ENCODE measurements at places on chromosomes 6 and 20.

DNA sequence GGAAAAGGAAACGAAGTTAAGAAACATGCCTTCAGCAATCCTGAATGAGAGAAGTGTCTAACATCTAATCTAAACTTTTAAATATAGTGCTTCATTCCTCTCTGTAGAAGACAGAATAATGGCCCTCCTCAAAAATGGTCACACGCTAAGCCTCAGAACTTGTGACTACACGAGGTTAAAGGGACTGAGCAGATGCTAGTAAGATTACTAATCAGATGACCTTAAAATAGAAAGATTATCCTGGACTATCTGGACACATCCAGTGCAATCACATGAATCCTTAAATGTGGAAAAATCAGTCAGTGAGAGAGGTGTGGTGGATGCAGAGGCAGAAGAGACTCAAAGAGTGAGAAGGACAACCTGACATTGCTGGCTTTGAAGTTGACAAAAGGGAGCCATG is 126.1 kb downstream of the TBX18 start:
- DNase-seq: no peak

GRCh38 chr20:31652917-31653396 is 15.2 kb downstream of the COX4I2 start:
- DNase-seq: no peak

DNA sequence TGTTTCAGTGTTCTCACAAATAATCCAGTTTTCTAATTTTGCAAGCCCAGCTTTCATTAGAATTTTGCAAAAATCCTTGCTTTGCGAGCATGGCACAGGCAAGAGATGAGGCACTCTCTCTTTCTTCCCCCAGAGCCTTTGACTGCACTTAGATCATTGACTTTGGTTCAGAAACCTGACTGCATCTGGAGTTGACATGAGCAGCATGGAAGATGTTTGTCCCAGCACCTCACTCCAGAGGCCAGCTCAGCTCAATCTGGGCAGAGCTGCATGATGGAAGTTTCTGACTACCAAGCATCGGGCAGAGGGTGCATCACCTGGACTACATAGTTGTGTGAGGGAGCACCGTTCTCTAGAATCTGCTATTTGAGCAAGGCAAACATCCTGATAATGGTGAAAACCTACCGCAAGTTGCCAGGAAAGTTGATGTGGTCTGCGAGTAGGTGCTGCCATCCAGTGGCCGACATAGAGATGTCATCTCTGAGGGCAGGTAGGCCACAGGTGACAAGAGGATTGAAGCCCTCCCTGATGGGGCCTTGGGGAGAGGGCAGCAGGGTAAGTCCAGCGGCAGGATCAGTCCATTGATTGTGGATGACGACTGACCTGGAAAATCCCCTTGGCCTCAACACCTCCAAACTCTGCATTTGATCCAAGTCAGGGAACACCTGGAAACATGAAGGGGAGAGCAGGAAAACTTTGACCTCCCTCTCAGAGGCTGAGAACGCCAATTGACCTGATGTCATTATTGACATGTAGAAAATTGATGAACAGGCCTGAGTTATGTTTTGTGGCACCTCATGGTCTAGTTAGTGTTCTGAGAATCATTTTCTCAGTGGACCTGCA is 3.8 kb upstream of the LPA start:
- no peak for DNase-seq

GRCh38 chr6:90448836-90449235 is 138.0 kb downstream of the MAP3K7 start:
- no peak for DNase-seq

GRCh38 chr6:25821341-25821740 is 10.5 kb downstream of the SLC17A1 start:
- no peak for DNase-seq

DNA sequence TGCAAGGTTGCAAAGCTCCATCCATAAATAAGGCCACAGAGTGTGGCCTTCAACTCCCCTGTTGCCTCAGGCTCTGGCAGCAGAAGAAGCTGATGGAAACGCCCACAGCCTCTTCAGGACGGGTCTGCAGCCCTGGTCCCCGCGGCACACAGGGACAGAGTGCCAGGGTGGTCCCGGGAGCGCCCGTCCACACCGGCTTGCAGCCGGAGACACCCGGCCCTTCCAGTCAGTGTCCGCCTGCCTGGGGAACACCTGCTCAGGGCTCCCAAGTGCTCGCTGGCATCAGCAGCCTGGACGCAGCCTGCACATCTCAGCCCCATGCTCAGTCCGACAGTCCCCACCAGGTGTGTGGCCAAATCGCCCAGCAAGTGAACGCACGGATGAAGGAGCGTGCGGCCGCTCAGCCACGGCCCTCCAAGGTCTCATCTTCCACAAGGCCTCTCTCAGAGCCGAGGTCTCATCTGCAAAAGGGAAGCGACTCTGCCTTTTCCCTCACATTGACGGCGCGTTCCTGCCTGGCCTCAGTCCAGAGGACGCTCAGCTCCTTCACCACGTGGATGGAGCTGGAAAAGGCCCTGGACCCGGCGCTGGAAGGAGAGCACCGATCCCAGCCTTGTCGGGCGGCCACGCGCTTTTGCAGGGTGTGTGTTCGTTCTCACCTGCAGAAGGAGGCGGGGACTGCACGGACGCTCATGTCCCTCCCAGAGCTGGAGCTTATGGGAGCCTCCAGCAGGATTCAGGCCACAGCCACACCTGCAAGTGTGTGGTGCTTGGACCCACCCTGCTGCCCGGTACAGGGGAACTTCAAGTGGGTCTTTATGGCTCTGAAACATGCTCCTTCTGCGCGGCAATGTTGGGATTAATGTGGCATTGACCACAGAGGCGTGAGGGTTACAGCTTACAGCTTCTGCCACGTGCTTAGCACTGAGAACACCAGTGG is 180.4 kb downstream of the DLL1 start:
- DNase-seq: peak; percentile 13

DNA sequence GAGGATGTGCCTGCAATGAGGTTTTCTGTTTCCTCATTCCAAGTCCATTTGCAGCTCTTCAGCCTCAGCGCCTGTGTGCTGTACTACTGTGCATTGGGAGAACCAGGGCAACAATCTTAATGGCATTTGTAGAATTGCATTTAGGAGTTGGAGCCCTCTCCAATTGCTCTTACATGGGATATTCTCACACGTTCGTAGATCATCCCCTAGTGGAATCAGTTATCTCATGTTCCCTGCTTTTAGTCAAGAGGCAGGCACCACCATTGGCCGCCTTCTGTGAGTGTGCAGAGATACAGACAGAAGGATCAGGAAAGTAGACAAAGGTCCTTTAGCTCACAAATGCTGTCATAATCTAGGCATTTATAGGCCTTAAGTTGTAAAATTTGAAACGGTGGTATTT is 84.2 kb upstream of the RGS17 start:
- DNase-seq: no peak

DNA sequence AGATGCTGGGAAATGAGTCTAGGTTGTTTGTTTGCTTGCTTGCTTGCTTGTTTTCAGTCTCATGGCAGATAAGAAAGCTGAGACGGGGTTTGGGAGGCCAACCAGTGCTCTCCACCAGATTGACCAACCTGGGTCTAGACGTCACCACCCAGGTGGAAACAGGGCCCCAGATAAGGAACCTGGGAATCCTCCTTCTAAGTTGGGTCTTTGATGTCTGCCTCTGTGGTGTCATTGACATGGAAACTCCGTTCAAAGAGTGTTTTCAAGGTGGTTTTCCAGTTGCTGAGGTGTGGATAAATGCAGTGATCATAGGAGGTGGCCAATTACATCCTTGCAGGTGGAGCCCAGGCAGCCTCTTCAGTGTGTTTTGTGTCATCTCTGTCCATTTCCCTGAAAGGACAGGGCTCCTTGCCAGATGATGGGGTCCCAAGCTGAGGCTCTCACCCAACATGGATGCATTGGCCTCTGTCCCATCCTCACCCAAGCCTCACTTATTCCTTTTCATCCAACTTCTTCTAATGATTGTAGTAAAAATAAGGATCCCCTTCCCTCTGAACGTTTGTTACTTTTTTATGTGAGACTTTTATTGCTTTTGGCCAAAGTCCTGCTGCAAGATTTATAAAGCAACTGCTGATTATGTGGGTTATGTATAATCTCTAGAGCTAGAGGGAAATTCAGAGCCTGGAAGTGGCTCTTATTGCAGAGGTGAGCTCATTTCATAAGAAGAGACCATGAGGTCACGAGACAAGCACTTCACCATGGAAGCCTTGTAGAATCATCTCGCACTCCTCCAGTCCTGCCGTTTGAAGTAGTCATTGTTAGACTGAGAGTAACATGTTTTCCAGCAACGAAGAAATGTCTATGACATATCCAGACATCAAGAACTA is 32.0 kb upstream of the SYNDIG1 start:
- no peak for DNase-seq

DNA sequence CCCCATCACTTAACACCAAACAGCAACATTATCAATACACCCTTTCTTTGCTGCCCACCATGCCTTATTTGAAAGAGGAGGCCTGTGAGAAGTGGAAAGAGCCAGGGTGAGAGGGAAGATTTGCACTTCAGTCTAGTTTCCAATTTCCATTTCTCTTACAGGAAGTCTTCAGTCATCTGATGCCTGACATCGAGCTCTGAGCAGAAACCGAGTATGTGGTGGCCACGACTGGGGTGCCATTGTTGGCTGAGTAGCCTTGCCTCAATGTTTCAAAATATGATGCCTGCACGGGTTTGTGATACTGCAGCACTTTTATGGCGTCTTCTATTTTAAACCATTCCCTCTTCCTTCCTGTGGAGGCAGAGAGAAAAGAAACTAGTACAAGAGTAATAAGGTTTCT is 39.8 kb upstream of the SMIM29 start:
- no peak for DNase-seq

- peak; percentile 24 for DNase-seq
These were observed 50.9 kb downstream of the MYH7B start for GRCh38 chr20:35006531-35006971.

- no peak for DNase-seq
These were observed 66.1 kb downstream of the FAM120B start for GRCh38 chr6:170372380-170373325.

DNA sequence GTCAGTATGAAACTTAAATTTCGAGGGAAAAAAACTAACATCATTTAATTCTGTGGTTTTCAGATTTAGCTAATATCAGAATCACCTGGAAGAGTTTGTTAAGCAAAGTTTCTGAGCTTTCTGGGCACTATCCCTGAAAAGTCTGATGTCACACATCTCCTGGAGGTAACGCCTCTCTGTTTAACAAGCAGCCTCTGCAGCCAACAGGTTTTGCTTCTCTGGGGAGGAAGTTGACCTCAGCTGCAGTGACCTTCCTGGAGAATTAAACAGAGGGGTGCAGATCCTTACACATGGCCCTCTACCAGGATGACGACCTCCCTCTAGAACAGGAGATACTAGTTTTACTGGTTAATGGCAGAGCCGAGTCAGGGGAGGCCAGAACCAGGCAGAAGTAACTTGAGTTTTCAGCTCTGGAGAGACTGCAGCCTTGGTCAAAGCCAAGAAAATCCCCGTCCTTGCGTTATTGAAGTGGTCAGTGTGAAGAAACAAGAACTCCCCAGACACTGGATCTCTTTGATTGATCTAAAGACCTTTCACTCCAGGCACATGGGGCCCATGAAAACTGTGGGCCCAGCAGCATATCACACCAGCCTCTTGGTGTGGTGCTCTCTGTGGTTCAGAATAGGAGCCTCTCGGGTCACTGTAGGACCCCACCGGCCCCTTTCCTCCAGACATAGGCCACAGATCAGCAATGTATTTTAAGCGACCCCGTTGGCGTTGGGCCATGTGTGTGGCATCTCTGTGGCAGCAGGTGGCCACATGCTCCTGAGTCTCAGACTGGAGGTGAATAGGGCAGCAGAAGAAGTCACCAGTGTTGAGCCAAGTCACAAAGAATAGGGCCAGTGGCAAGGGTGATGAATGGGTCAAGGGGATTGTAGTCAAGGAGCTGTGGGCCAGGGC is 33.4 kb upstream of the CCR6 start:
- peak; percentile 27 for DNase-seq

DNA sequence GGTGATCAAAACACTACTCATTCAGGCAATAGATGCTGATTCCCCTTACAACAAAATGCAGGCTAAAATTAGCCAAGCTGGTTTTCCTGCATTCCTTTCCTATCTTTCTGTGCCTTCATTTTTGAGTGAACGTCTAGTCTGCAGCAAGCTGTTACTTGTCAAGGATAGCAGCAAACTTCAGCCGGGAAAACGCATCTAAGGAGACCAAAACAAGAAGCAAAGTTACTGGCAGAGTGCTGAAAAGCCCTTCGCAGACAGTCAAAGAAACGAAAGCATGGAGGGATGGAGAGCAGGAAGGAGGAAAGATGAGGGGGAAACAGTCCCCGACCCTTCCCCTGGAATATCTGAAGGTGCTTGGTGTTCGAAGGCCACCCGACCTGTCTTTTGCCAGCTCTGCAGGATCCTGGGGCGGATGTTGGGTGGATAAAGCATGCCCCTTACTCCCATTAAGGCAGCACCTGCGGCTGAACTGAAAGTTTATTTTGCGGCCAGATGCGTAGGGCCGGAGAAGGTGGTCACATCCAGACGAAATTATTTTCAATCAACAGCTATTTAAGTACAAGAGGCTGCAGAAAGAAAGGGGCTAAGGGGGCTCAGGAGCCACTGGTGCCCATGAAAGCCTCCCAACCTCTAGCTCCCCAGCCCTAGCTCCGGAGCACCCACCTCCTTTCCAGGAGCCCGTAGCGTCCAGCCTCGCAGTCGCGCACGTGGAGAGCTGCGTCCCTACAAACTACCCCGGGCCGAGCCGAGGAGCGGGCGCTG is 538 bp downstream of the FERMT1 start:
- DNase-seq: no peak

- no peak for DNase-seq
These were observed 22.1 kb upstream of the KIF16B start for GRCh38 chr20:16595376-16595775.

GRCh38 chr6:110404607-110405006 is 10.8 kb downstream of the DDO start:
- no peak for DNase-seq

DNA sequence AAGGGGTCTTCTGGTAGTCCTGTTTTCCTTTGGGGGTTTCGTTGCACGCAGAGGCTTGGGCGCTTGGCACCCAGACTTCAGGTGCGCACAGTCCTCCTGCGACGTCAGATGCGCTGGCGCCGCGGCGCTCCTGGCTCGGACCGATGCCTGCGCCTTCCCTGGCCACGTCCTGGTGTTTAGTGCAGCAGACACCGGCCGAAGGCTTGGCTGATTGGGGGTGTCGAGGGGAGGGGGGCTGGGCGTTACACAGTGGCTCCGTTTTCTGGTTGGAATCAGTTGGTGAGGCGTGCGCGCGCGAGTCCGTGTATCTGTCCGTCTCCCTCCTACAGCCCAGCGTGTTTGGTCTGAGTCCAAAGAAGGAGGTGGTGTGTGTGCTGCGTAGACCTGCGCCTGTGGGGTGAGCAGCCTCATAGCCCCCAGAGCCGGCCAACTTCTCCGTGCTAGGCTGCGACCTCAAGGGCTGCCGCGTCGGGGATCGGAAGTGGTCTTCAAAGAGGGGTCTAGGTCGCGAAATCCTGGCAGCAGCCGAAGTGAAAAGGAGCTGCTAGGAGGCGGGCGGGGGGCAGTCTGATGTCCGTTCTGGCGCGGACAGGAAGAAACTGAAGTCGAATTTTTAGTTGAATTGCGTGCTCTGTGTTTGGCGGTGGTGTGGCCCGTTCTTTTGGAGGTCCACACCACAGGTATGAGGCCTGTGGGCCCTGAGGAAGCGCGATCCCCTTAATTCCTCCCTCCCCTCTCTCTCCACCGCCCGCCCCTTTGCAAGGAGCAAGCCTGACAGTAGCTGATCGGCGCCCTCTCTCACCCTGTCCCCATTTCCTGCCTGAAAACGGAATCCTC is 1.5 kb downstream of the SYNDIG1 start:
- no peak for DNase-seq
